ENCODE measurements at places on chromosomes 4 and X.

DNA sequence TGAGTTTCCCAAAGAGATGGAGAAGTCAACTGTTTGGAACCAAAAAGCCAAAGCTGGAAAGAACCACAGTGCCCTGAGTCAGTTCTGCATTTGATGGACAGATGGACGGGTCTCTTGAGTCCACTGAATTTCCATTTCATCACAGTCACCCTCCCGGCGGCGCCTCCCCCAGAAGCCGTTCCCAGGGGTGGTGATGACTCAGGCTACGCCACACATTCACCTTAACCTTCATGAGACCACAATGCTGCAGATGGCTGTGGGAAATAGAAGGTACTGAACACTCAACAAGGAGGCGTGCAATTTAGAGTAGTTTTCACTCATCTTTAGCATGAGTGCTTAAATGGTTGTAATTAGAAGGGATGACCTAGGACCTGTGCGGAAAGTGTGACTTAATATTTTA is 61.3 kb downstream of the STOX2 start:
- DNase-seq = no peak

DNA sequence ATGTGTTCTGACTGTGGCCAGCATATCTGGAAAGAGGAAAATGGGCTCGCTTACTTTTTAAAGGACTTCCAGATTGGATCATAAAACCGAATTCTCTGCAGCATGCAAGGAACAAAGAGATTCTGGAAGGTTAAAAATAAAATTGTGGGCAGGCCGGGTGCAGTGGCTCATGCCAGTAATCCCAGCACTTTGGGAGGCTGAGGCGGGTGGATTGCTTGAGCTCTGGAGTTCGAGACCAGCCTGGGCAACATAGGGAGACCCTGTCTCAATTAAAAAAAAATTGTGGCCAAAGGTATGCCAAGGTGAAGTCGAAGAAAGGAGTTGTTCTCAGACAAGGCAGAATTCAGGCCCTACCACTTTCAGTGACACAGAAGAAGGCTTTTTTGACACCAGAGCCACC is 37.8 kb downstream of the NELFA start:
- DNase-seq = no peak

DNA sequence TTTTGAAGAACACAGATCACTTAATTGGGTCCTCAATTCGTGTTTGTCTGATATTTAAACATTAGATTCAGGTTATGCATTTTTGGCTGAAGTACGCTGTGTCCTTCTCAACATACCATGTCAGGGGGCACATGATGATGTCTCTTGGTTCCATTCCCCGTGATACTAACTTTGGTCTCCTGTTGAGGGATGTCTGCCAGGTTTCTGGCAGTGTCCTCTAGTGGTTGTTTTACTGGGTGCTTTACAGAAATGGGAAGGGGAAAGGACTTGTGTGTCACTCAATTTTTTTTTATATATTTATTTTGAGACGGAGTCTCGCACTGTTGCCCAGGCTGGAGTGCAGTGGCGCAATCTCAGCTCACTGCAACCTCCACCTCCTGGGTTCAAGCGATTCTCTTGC is 58.2 kb downstream of the WWC2 start:
- DNase-seq = no peak

- no peak for DNase-seq
Measured at GRCh38 chrX:71224098-71224708, 1.2 kb downstream of the GJB1 start.

- no peak for DNase-seq
Measured at GRCh38 chr4:10500776-10501175, 43.5 kb upstream of the ZNF518B start.

- no peak for DNase-seq
Measured at GRCh38 chrX:150575419-150575814, 7.0 kb downstream of the MTM1 start.

GRCh38 chr4:22071749-22072148 is 123.2 kb upstream of the KCNIP4 start:
- DNase-seq = no peak

GRCh38 chr4:80202741-80203553 is 5.6 kb downstream of the PRDM8 start:
- DNase-seq = no peak

DNA sequence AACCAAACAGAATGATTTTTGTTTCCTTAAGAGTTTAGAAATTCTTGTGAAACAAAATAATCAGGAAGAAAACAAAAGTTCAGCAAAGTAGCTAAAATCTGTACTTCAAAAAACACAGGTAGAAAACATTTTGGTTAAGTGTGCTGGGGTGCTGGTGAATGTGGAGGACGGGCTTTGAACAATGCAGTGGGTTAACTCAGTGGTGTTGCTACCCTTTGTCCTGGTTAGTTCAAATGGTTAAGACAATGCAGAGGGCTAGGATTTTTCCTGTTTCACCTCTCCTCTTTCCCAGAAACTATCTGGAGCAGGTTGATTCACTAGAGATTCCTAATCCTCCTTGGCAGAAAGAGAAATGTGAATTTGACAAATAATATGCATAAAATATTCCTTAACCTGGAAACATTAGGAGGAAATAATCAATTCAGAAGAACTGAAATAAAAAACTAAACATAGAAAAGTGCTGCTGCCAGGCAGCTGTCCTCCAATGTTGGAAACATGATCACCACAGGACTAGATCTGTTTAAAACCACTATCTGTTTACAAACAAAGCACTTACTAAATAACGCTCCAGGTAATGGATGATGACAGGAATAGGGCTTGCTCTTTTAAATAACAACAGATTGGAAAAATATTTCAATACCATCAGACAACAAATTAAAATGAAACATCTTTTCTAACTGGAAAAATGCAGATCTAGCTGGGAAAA is 148.9 kb downstream of the MAML3 start:
- DNase-seq = no peak

DNA sequence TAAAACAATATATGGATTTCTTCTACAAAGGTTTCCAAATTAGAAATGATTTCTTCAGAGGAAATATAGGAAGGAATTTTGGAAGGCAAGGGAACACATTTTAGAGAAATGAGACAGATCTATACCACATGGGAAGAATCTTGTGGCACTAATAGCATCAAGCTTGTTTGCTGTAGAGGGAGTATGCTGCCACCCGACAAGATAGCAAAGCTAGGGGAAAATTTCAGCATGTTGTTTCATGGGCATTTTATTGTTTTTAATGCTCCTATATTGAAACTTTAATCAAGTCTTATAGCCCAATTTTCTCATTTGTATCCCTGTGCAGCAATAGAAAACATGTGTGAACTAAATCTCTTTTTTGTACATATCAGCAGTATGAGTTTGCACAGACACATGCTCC is 551.7 kb upstream of the INTU start:
- no peak for DNase-seq

DNA sequence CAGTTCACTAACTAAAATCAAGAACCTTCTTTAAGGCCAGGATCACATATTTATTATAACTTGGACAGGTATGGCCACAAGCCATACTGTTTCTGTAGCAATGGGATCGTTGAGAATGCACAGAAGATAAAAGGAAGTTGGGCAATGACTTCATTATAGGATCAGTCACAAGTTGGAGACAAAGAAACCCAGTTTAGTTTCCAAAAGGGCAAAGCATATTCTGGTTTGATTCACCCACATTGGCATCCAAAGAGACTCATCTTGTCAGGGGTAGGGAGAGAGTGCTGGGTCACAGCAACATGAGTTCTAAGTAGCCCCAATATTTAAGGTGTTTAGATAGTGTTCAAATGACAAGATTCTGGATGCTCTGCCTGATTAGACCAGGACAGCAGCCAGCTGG is 317.1 kb upstream of the GALNT7 start:
- no peak for DNase-seq

DNA sequence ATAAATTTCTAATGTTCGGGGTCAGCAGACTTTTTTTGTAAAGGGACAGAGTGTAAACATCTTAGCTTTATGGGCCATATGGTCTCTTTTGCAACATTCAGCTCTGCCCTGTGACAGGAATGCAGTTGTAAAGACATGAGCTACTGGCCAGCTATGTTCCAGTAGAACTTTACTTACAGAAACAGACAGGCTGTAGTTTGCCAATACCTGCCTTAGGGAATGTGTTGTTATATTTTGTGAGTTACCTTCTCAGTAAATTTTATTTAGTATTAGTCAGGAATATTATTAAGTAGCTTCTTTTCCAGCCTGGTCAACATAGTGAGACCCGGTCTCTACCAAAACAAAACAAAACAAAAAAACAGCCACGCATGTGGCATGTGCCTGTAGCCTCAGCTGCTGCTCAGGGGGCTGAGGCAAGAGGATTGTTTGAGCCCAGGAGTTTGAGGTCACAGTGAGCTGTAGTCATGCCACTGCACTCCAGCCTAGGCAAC is 48.7 kb downstream of the HTT start:
- DNase-seq = no peak

DNA sequence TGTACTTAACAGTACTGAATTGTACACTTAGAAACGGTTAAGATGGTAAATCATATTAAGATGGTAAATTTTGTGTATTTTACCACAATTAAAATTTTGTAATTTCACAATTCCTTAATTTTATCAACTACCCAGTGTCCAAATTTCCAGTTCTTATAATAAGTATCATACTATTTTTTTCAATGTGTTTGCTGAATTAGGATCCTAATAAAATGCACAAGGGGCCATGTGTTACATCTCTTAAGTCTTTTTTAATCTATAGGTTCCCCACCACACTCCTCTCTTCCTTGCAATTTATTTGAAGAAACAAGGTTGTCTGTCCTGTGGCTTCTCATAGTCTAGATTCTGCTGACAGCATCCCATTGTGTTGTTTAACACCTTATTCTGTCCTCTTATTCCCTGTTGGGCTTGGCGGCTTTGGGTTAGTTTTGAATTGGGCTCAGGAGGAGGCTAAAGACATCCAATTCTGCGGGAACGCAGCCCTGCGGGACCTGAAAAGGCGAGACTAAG is 533 bp upstream of the SYAP1 start:
- DNase-seq = no peak

GRCh38 chrX:18575744-18576143 is 96.2 kb downstream of the RS1 start:
- no peak for DNase-seq

DNA sequence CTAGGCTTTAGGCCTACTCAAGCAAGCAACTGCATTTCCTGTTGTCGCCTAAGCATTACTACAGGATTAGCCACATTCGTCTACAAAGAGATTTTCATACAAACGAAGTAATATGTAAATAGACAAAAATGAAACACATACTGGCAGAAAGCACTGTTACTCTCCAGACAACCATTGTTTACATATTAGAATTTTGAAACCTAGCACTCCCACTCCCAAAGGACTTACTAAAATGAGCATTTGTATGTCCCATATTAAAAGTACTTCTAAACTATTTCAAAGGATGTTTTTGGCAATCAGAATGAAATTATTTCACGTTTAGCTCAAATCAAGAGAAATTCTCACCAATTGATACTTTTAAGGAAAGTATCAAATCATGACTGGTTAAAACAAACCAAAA is 570.8 kb downstream of the PRR32 start:
- no peak for DNase-seq

DNA sequence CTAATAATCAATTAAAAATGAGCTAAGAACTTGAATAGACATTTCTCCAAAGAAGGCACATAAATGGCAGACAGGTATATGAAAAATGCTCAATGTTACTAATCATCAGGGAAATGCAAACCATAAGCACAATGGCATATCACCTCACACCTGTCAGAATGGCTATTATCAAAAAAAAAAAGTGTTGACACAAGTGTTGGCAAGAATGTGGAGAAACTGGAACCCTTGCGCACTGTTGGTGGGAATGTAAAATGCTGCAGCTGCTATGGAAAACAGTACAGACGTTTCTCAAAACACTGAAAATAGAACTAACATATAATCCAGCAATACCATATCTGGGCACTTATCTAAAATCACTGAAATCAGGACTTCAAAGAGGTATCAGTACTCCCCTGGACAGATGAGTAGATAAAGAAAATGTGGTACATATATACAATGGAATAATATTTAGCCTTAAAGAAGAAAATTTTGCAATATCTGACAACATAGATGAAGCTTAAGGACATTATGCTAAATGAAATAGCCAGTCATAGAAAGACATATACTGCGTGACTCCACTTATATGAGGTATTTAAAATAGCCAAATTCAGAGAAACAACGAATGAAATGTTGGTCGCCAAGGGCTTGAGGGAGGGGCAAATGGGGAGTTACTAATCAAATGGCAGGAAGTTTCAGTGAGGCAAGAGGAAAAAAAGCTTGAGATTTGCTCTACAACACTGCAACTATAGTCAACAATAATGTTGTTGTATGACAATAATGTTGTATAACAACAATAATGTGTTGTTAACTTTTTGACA is 175.5 kb downstream of the WDFY3 start:
- no peak for DNase-seq

GRCh38 chrX:133590703-133591505 is 175.6 kb upstream of the GPC4 start:
- DNase-seq = no peak

GRCh38 chr4:95050980-95051701 is 293.4 kb downstream of the BMPR1B start:
- no peak for DNase-seq

- no peak for DNase-seq
Measured at GRCh38 chr4:120718979-120719566, 203.5 kb downstream of the PRDM5 start.

GRCh38 chr4:165861363-165861762 is 11.7 kb upstream of the TLL1 start:
- DNase-seq = no peak

DNA sequence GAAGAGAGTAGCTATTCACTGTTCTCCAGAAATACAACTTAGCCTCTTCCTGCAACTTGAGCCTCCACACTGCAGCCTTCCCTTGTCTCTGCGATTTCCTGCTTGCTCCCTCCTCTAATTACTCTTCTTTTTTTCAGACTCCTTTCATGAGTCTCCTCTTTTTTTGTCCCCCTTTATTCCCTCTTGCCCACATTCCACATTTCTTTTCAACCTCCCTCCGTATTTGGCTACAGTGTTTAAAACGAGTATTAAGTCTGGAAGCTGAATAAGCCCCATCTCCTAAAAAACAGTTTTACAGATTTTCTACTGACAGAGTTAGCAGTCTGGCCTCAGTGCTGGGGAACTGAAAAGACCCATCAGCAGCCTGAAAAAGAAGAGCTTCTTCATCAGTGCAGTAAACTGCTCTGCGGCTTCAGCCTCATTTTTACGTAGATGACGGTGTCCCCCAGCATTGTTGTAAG is 141.5 kb downstream of the TENM3 start:
- DNase-seq = no peak

- no peak for DNase-seq
Measured at GRCh38 chr4:106183551-106183950, 132.5 kb downstream of the TBCK start.

DNA sequence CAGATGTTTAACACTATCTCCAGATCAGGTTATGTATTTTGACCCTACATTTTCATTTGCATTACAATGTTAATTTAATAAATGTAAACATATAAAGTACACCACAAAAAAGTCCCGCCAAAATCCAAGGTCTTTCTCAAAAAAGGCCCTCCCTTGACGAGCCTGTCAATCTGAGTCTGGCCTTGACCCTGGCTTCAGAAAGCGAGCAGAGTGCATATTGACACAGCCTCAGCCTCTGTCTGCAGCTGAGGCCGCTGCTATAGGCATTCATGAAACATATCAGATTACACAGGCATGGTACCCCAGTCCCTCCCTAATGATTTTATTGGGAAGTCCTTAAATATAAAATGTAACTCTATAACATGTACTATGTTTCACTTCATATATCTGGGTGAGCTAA is 6.2 kb downstream of the MBNL3 start:
- no peak for DNase-seq

- no peak for DNase-seq
Measured at GRCh38 chr4:113524096-113524495, 237.4 kb downstream of the CAMK2D start.

GRCh38 chr4:29079260-29079659 is 1640.9 kb upstream of the PCDH7 start:
- DNase-seq = no peak

All from NCI-H1417 treated with DMSO at 0.1 percent for 48 hours (cell line).